ENCODE measurements at places on chromosomes 7 and 10.

DNA sequence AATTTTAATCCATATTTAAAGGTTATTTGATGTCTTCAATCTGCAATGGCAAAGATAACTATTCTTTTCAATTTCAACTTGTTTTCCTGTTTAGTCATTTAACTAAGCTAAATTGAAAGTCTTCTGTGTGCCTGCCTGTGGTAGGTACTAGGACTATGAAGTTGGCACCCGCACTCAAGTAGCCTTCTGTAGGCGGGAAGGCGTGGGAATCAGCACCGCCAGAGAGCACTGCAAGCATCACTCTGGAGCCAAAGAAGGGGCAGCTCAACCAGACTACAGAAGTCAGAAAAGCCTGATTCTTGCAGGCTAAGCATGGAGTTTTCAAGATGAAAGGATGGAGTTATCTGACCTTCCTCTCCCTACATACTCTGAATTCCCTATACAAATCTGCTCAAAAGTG lies 269.0 kb upstream of the PHF14 start:
- no peak for DNase-seq

- no peak for DNase-seq
Observed at GRCh38 chr7:74039337-74039736, 11.4 kb downstream of the ELN start.

- no peak for DNase-seq
Observed at GRCh38 chr10:97378933-97379921, 21.9 kb downstream of the RRP12 start.

DNA sequence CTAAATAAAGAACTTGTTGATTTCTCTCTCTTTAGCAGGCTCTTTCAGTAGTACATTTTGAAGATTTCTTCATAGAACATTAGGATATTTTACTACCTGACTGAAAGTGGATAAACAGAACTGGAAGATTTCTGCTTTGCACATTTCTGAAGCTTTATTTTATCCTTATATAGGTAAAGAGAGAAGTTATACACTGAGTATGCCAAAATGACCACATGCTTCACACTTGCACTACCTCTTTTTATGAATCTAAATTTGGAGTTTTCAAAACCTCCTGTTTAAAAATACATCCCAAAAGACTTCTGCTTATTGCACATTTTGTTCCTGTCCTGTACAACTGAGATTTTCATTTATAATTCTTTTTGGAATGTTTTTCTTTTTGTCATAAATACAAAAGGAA lies 197.4 kb upstream of the PRPS1L1 start:
- DNase-seq, result no peak

GRCh38 chr7:74087791-74088453 lies 4.3 kb downstream of the LIMK1 start:
- no peak for DNase-seq

- no peak for DNase-seq
Observed at GRCh38 chr7:30566596-30566995, 28.1 kb upstream of the GARS1 start.

DNA sequence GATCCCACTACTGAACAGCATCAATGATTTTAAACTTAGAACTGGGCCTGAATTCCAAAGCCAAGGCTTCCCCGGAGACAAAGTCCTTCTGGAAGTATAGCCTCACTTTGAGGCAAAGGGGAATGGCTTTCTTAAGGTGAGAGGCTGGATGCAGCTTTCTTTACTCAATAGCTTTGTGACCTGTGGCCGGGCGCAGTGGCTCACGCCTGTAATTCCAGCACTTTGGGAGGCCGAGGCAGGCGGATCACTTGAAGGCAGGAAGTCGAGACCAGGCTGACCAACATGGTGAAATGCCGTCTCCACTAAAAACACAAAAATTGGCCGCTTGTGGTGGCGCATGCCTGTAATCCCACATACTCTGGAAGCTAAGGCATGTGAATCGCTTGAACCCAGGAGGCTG lies 3.2 kb upstream of the FGFR2 start:
- no peak for DNase-seq

DNA sequence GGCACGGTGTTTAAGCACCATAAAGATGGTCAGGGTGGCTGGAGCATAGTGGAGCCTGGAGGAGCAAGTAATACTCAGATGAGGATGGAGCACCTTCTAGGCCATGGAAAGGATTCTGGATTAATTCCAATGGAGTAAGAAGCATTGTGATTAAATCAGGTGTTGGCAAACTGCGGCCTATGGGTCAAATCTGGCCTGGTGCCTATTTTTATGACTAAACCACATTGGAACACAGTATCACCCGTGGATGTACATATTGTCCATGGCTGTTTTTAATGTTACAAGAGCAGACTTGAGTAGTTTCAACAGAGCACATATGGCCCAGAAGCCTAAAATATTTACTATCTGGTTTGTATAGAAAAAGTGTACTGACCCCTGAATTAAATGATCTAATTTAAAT lies 49.9 kb upstream of the TMEM248 start:
- no peak for DNase-seq

DNA sequence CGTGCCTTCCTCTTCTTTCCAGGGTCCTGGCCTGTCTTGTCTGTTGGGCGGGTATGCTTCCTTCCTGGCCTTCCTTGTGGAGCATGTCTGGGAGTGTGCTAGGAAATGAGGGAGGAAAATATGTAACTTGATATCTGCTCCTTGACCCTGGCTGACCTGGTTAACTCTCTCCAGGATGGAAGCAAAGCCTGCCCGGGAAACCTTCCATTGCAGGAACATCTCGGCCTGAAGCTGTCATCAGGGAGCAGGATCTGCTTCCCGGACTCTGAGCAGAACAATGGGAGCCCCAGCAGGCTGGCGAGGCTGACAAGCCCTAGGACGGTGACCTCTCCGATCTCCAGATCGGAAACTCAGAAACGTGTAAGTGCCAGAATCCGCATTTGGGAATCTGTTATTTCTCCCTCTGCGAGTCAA lies 340.3 kb downstream of the FRMD4A start:
- no peak for DNase-seq

- DNase-seq, result no peak
Observed at GRCh38 chr7:11332186-11332864, 358.7 kb downstream of the PHF14 start.

DNA sequence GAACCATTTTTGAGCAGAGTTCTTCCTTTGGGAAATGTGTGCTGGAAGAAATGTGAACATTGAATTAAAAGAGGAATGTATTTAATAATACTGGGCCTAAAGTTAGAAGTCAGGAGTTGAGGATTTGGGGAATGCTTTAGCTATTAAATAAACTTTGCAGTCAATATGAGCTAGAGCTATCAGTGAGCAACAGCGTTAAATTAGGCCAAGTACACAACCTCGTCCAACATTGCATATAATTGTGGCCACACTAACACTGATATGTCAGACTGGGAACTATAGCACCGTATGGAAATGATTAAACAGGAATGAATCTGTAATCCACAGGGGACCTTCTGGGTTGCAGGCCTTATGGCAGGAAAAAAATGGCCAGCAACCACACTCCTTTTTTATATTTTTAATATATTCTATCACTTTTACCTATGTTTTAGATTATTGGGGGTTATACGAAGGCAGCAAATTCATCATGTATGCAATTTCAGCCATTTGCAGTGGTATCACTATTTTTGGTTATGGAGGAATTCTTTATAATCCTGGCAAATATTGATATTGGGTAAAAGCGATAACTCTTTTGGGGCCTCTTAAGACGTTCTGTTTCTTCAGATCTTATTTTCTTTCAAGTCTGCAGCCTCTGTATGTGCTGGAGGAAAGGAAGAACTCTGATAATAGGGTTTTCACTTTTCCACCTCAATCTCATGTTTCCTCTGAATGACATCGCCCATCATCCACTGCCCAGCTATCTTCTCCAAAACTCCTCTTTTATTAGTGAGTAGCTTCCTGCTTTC lies 236.3 kb upstream of the PLXDC2 start:
- DNase-seq, result no peak

- DNase-seq, result no peak
Observed at GRCh38 chr10:42986633-42987032, 90.2 kb upstream of the RET start.

DNA sequence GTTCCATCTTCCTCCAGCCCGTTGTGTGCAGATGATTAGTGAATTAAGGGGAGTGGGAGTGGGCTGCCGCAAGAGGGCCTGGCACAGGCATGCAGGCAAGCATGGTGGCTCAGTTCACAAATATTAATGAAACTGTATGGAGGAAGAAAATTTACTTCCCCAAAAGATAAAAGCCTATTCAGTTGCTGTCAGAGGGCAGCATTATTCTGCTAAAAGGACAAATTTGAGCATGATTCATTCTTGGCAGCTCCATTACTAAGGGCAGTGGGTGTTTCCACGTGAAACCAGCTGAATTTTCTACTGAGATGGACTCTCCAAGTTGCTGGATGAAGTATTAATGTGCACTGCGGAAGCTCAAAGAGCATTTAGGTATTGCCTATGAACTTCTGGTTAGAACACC lies 90.9 kb upstream of the WDR11 start:
- no peak for DNase-seq

DNA sequence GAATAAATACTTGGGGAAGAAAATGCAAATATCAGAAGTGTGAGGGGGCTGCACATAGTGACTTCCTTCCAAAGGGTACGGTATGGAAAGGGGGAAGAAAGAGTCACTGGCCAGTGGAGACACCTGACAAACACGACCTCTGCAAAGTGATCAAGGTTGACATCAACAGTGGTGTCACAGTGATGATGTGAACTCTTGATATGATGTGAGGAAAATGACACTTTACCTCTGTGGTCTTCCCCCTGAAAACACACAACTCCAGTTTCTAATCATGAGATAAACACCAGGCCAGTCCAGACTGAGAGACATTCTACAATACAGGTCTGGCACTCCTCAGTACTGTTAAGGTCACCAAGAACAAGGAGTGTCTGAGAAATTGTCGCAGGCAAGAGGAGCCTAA lies 169.7 kb downstream of the BUB3 start:
- DNase-seq, result no peak

DNA sequence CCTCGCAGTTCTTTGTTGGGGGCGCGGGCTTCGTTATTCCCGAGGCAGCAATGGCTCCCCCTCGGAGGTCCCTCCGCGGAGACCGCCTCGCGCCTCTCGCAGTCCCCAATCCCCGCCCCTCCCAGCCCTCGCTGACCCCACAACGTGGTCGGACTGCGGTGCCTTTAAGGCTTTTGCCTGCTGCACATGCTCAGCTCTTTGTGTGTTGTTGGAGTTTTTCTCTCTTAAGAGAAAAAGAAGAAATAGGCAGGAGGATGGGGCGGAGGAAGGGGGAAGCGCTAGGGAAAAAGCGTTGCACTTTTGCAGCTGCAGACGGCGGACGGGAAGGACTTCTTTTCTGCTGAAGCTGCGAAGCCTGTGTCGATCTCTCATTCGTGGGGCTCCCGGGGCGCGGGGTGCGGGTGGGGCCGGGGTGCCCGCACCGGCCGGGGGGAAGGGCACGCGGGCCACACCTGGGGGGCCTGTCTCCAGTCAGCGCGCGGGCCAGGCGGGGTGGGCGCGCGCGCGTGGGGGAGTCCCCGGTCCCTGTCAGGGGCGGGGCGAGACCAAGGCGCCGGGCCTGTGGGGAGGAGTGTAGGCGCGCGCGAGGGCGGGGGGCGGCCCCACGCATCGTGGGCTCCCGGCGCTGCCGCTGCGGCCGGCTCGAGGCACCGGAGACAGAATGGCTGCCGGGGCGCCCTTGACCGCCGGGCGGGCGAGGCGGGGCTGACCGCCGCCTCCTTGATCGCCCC lies 445 bp upstream of the ATRNL1 start:
- DNase-seq, result no peak

- DNase-seq, result no peak
Observed at GRCh38 chr10:117568334-117568733, 25.8 kb downstream of the EMX2 start.

- no peak for DNase-seq
Observed at GRCh38 chr7:44881066-44881600, 4.2 kb downstream of the PURB start.

GRCh38 chr7:106050746-106051117 lies 61.4 kb downstream of the SYPL1 start:
- DNase-seq, result no peak

DNA sequence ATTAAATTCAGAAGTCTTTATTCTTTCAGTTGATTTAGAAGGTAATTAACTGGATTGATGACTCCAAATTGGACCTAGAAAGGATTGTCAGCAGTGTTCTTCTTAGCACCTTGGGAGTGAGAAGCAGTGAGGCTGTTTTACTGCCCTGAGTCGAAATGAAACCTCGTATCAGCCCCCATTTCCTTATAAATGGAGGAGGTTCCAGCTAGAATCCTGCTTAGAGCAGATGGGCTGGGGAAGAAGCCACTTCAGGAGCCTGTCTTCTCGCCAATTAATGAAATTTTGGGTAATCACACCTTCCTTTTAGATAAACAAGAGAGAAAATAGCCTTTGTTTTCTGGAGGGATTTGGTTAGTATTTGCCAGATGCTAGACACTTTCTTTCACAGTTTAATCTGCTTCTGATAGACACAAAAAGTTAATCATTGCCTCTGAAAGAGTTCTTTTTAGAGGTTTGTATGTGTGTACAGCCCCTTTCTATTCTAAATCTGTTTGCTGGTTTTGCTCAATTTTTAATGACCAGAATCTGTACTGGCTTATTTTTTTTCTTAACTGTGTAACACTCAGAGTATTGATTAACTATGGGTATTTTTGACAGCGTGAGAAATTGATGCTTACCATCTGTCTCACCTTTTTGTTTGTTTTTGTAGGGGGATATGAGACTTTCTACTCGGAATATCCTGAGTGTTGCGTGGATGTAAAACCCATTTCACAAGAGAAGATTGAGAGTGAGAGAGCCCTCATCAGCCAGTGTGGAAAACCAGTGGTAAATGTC lies 4.6 kb downstream of the DUSP5 start:
- no peak for DNase-seq

DNA sequence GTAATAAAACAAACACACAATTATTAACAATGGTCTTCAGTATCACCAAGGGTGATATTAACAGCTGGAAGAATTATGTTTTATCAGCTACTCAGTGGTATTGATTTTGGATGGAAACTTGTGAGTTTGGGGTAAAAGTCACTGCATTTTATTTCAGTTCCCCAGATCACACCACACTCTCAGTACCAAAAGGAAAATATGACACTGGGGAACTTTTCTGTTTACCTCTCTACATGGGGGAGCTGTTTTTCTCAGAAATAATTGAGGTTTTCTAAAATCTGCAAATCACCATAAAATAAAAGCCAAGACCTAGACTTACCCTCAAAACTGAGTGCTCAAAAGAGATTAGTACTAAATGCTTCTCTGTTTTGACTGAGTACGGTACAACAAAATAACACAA lies 98.6 kb upstream of the FEZF1 start:
- DNase-seq, result no peak

DNA sequence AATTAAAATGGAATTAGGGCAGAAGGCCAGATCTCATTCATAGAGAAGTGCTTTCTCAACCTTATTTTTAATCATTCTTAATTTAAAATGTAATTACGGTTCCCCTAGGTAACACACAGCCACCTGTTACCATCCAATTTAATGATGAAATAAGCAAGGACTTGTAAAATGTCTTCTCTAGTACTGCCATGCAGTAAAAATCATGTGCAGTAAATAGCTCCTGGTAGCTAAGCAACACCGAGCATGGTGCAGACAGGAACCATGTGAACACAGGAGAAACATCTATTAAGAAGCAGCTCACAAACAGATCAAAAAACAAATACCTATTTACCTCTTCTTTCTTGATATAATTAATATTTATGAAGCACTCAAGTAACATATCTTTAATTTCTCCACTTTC lies 15.1 kb downstream of the NCAPG2 start:
- no peak for DNase-seq

- DNase-seq, result no peak
Observed at GRCh38 chr7:42207420-42207819, 29.6 kb downstream of the GLI3 start.

GRCh38 chr7:90461219-90461618 lies 8.2 kb upstream of the PTTG1IP2 start:
- no peak for DNase-seq

GRCh38 chr10:42988517-42989395 lies 88.1 kb upstream of the RET start:
- peak; percentile 36 for DNase-seq

Data from bone marrow (tissue), 2 donors.